ENCODE measurements at places on chromosomes 5 and 9.

DNA sequence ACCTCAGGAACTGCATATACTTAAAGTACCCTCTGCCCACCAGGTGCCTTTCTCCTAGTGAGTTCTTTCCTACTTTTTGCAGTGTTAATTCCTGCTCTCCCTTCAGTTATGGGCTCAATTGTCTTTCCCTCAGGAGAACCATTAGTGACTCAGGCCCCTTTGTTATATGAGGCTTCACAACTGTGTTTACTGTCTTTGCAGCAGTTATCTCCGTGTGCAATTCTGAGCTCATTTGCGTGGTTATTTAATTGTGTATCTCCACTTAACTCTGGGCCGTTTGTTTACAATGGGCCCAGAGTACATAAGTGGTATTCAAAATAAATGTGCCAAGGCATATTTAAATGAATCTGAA lies 9.6 kb downstream of the FBXO38 start:
- DNase-seq = no peak

DNA sequence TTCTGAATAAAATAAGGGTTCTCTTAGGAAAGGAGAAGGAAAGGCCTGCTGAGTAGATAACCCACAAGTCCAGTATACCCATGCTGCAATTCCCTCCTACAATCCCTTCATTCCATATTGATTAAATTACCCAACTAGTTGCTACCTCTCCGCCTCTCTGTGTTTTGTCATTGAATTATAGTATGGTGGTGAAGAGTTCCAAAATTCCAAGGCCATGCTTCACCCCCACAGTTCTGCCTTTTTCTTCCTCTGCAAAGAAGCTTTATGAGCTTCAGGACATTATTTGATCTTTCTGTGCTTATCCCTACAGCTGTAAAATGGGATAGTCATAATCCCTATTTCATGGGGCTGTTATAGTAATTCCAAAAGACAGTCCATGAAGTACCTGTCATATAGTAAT lies 215.6 kb downstream of the ACTL7B start:
- DNase-seq = no peak

DNA sequence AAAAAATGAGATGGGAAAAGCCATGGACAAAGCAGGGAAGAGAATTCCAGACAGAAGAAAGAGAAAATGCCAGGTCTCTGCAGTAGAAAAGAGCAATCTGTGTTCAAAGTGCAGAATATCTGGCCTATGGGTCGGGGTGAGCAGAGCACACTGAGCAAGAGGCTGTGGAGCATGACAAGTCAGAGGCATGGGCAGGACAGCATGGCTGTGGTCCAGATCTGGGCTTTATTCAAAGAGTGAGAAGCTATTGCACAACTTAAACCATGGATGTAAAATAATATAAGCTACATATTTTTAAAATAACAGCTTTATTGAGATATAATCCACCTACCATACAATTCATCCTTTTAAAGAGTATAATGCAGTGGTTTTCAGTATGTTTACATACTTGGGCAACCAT lies 133.1 kb upstream of the SPDL1 start:
- DNase-seq = no peak

DNA sequence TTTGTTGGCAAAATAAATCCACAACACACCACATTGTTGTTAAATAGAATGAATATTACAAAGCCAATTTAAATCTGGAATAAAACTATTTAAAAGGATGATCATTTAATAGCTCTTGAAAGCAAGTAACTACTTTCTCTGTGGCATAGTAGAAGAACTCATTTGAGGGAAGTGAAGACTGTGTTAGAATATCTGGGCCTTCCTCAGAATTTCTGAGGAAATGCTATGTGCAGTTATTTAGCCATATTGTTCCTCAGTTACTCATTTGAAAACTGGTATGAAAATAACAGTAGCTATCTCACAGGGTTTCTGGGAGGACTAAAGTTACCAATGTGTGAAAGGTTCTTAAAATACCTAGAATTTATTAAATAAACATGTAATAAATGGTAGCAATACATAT lies 595.8 kb downstream of the PSAT1 start:
- no peak for DNase-seq

DNA sequence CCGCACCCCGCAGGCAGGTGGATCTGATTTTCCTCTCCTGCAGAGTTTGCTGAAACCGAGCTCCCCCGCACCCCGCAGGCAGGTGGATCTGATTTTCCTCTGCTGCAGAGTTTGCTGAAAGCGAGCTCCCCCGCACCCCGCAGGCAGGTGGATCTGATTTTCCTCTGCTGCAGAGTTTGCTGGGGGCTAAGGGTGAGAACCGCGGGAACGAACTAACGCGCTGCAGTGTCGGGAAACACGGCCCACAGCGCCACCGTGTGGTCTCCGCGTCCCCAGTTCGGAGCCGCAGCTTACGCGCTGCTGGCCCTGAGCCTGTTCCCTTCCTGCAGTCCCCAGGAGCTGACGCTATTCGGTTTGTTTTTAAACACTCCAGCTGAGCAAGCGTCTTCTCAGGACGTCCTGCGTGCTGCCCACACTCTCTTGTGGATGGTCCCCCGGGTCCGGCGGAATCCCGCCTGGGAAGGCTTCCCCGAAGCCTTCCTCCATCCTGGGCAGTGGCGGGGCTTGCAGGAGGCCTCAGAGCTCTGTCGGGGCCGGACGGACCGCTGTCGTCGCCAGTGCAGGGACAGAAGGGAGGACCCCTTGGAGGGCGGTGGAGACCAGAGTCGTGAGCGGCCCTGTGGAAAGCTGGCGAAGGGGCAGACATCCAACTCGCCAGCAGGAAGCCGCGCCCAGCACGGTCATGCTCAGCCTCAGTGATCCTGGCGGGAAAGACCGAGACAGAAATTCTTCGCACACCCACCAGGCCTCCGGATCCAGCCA lies 121.2 kb upstream of the LPCAT1 start:
- no peak for DNase-seq

- DNase-seq = no peak
Observed at GRCh38 chr5:39093352-39093751, 19.2 kb upstream of the RICTOR start.

DNA sequence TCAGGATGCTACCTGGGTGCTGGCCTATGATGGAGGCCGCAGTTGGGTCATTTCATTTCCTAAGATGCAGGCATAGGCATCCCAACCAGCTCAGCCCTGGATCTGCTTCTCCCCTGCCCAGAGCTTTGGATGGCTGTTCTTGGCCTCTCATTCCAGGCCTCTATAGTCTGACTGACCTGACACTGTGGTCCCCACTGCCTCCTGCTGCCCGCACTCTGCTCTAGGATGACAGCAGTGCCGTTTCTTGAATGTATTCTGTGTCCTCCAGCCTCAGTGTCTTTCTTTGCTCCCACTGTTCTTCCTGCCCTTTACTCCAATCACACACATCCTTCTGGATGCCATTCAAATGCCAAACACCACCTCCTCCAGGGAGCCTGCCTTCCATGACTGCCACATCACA lies 235.7 kb downstream of the HSPA4 start:
- DNase-seq = no peak

- DNase-seq = no peak
Observed at GRCh38 chr9:34459941-34460340, 1.3 kb downstream of the DNAI1 start.

DNA sequence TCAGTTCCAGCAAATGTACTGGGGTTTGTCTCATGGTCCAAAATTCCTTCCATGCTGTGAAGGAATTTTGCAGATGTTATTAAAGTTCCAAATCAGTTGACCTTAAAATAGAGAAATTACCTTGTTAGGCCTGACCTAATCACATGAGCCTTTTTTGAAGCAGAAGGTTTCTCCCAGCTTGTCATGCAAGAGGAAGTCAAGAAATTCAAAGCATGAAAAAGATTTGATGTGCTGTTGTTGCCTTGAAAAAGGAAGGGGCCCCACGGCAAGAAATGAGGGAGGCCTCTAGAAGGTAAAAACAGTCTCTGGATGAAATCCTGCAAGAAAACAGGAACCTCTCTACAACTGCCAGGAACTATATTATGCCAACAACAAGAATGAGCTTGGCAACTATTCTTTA lies 24.2 kb upstream of the HAPLN1 start:
- DNase-seq = no peak

DNA sequence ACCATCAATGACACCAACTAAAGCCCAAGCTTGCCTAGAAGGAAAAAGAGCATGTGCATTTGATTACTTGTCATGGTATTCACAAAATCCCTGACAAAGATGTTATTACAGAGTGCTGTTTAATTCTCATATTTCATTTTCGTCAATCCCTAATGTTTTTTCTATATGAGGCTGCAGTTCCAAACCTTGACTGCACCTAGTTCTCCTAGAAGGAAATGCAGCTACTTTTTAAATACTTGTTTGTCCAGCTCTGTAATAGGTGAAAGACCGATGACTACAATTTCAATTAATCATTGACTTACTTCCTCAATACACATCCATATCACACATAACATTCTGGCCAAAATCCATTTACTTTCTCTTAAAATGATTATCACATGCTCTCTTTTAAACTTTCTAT lies 28.1 kb downstream of the CEMIP2 start:
- DNase-seq = no peak

- no peak for DNase-seq
Observed at GRCh38 chr9:127319366-127320114, 55.0 kb downstream of the GARNL3 start.

DNA sequence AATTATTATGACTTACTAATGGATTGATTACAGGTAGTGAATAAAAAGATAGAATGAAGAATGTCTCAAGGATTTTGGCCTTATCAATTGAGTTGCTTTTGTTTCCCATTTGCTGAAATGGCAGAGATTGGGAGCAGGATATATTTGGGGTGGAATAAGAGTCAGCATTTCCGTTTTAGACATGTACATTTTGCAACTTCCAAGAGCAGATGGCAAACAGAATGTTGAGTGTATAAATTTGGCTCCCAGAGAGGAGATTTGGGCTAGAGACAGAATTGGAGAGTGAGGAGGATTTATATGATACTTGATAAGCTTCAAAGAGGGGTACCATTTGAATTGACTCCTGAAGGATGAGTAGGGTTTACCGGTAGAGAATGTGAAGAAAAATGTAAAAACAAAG lies 437.9 kb upstream of the PAPPA start:
- no peak for DNase-seq

GRCh38 chr9:91415290-91415689 lies 8.3 kb downstream of the NFIL3 start:
- no peak for DNase-seq

- DNase-seq = no peak
Observed at GRCh38 chr5:122153774-122154173, 24.4 kb downstream of the ZNF474 start.

- no peak for DNase-seq
Observed at GRCh38 chr5:170296935-170297588, 515 bp downstream of the LCP2 start.

DNA sequence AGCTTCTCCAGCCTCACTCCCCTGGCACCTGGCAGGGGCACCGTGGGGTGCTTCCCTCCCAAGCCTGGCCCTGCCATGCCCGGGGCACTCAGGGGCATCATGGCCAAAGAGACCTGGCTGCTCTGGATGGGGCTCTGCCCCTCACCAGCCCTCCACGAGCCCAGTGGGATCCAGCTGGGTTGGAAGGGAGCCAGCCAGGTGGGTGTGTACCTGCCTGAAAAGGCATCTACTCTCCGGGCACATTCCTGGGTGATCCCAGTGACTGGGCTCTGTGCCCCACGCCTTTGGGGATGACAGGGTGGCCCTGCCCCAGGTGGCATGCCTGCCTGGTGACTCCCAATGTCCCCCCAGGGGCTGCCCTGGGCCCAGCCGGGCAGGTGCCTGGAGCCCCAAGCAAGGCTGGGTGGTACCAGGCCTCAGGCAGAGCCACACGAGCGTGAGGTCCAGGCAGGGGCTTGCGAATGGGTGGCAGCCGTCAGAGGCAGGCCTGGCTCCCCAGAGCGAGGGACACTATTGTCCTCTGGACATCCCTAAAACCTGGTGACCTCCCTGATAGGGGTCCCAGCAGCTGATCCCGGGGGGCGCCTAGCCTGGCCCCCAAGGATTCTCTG lies 777 bp downstream of the GPSM1 start:
- DNase-seq = no peak

GRCh38 chr9:19162956-19163355 lies 35.7 kb upstream of the PLIN2 start:
- no peak for DNase-seq

DNA sequence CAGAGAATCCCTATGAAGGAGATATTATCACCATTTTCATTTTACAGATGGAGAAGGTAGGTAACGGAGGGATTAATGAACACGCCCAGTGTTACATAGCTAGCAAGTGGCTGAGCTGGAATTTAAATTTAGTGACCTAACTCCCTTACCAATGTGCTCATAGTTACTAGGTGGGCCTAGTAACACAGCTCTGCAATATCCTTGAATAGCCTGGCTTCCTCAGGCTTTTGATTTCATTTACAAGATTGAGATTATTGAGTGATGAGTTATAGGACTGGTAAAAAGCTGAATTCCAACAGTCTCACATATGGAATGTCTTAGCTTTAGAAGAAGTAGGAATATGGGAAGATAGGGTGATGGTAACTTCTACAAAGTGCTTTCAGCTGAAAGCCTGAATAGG lies 336.3 kb upstream of the KIF2A start:
- no peak for DNase-seq

GRCh38 chr5:142881076-142881783 lies 111.1 kb downstream of the ARHGAP26 start:
- DNase-seq = no peak
